NCI-H1105 treated with DMSO at 0.1 percent for 48 hours (cell line): ENCODE measurements at places on chromosomes 12 and 14.

GRCh38 chr12:77251799-77252198, 186.4 kb upstream of the E2F7 start:
- DNase-seq = no peak

DNA sequence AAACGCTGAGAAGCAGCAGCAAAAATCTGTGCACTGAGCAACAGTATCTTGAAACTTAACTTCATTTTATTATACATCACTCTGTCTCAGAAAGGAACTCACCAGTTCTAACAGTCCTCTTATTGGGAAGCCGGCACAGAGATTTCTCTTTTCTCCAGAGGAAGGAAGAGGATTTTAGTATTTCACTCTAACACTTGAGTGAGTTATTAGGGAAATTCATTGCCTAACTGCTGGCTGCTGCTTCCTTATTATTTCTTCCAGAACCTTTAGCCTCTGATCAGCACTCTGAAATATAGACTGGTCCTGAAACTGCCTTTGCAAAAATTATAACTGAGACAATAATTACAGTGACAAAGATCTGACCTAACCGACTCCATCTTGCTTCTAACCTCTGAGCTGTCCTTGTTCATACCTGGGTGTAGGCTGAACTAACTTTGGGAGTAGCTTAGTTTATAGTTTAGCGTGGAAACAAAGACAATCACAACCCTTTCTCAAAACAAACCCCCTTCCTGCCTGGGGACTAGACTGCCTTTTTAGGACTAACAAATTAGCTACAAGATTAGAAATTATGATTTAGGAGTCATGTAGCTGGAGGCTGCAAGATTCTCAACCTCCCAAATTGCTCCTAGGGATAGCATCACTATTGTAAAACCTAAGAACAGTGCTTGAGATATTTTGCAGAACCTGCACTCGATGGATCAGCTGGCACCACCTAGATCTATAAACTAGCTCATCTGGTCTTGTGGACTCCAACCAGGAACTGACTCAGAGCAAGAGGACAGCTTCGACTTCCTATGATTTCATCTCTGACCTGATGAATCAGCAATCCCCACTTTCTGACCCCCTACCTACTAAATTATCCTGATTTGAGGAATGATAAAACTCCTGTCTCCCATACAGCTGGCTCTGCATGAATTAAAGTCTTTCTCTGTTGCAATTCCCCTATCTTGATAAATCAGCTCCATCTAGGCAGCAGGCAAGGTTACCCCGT, 117.5 kb downstream of the DYRK2 start:
- DNase-seq = no peak

- DNase-seq = no peak
Measured at GRCh38 chr14:90496379-90496778, 99.5 kb downstream of the CALM1 start.

GRCh38 chr14:72810201-72810600, 83.7 kb downstream of the DPF3 start:
- no peak for DNase-seq

GRCh38 chr12:124456652-124457152, 110.7 kb downstream of the NCOR2 start:
- DNase-seq = no peak

DNA sequence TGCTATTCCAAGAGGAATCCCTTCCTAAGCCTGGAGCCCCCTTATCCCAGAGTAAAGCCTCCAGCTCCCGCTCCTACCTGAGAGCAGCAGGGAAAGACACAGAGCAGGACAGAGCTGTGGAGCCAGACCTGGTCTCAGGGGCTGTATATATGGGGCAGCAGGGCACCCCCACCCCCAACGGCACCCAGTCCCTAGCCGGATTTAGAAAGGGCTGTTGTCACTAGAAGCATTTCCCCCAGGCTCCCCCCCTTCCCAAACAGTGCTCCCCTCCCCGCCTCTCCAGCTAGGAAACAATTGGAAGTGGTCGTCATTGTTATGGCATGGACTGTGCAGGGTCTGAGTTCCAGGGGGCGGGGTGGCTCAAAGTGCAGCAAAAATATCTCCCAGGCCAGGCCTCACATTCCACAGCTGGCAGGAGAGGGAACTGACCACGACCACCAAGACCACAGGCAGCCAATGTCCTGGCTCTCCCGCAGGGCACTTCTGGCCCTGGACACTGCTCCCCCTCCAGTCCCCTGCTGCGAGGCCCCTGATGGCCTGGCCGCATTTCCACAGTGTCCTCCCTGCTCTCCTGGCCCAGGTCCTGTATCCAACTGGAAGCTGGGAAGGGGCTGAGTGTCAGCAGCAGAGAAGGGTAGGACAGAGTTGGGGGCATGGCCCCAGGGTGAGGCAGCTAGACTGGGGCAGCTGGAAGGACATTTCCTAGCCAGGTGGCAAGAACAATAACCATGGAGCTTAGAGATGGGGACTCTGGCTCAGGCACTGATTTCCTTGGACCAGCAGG, at the start of gene MYH7:
TSS of gene MYH7 (minus strand) at position 118 of the 784 bp plus-strand sequence. CDS start 1,928 bp downstream, outside the sequence.
- no peak for DNase-seq
